ENCODE measurements at places on chromosomes 12 and 14. TPM values are rescaled to one million over a fixed set of nuclear protein-coding genes. Genes with fewer than 3 reads are reported as not detected.

GSG1 gene
- not detected for total RNA-seq

GLT8D2 gene
- not detected for total RNA-seq

TULP3 gene
- total RNA-seq, result 11.7 TPM

B4GALNT1 gene
- 0.63 TPM for total RNA-seq

IL23A gene
- 5.9 TPM for total RNA-seq

ATG101 gene
- total RNA-seq, result 63.0 TPM

Measured in Karpas-422 (cell line).